ENCODE measurements at places on chromosomes 1 and 21.

- DNase-seq: no peak
Observed at GRCh38 chr1:209208648-209209047, 374.9 kb upstream of the CAMK1G start.

DNA sequence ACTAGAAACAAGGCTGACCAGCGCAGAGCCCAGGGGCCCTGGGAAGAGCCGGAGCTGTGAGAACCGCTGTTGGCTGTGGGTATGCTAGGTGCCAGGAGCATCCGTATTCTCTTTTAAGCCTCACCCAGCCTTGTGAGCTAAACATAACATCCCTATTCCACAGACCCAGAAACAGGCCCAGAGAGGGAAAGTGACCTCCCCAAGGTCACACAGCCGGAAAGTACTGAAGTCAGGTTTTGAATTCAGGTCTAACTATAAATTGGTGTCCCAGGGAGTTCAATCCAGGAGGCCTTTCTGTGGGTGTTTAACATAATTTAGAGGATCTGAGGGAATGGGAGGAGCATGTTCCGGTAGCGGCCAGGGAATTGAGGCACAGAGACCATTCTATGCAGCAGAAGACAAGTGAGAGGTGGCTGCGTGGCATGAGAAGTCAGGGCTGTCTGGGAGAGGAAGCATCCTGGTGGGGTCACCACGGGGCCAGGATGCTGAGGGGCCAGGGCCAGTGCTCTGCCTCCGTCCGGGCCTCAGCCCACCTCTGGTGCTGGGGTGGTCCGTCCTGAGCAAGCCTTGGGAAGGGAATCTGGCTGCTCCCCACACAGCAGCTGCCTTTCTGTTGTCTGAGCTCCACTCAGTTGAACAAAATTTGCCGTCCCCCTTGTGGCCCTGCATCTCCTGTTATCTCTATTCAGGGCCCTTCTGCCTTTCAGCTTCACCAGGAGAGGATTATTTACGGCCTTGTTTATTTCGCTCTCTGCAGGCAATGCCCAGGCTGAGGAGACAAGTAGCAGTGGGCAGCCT is 338.8 kb upstream of the VAMP3 start:
- DNase-seq: no peak

DNA sequence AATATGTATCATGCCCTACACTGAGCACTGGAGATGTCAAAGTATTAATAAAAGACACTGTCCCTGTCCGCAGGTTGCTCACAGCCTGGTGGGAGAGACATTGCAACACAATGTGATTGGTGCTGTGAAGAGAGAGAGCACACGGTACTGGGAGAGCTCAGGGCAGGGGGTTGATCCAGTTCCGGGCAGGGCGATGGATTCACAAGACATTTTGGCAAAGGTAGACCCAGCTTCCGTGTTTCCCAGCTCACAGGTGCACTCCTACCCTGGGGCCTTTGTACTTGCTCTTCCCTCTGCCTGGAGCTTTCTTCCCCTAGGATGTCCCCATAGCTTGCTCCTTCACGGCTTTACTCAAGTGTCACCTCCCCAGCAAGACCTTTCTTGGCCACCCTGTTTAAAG is 1.4 kb downstream of the PLA2G5 start:
- no peak for DNase-seq

DNA sequence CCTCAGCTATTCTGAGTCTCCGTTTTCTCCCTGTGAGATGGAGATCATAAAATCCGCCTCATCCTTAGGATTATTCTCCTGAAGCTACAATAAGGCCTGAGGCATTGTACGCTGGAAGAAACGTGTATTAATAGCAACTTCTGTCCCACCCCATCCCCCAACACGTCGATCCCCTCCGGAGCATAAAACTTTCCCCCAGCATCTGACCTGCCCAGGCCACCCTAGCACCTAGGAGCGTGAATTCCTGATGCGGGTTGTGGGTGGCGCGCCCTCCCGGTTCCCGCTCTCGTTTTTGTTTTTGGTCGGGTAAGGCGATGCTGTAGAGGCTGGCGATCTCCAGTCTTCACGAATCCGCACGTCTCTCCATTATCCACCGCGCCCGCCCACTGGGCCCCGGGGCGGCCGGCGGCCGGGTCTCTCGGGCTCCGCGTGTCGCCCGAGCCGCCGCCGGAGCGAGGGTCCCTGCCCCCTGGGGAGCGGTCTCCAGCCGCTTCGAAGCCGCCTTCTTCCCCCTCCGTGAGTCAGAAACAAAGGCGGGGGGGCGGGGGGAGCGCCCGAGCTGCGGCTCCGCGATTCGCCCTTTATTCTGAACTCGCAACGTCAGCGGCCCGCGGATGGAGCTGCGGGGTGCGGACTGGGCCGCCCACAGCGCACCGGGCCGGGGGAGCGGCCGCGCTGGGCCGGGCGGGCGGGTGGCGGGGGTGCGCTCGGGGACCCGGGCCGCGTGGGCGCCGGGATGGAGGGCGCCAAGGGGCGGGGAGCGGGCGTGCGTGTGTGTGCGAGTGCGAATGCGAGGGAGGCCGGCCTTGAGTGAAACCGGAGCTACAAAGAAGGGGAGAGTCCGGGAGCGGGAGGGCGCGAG is at the start of gene PLEKHO1:
Gene PLEKHO1, plus strand, starts transcription at position 646 of the 862 bp plus-strand sequence. CDS start 342 bp downstream, outside the sequence.
- no peak for DNase-seq

GRCh38 chr1:15696956-15697521 is 12.9 kb downstream of the PLEKHM2 start:
- DNase-seq: no peak

- DNase-seq: no peak
Observed at GRCh38 chr1:64543831-64544230, 73.9 kb downstream of the CACHD1 start.

GRCh38 chr21:46661211-46661625 is 25.7 kb downstream of the PRMT2 start:
- no peak for DNase-seq

GRCh38 chr1:203558064-203558760 is 64.3 kb downstream of the OPTC start:
- DNase-seq: no peak

DNA sequence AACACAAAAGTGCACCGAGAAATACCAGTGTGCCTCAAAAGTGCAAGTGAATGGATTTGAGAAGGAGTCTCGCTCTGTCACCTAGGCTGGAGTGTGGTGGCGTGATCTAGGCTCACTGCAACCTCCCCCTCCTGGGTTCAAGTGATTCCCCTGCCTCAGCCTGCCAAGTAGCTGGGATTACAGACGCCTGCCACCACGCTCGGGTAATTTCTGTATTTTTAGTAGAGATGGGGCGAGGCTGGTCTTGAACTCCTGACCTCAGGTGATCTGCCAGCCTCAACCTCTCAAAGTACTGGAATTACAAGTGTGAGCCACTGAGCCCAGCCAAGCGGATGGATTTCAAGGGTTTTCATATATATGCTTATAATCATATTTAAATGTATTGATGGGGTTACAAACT is 35.8 kb downstream of the PRRX1 start:
- DNase-seq: no peak

- no peak for DNase-seq
Observed at GRCh38 chr1:211932933-211933254, 102.3 kb upstream of the LPGAT1 start.

DNA sequence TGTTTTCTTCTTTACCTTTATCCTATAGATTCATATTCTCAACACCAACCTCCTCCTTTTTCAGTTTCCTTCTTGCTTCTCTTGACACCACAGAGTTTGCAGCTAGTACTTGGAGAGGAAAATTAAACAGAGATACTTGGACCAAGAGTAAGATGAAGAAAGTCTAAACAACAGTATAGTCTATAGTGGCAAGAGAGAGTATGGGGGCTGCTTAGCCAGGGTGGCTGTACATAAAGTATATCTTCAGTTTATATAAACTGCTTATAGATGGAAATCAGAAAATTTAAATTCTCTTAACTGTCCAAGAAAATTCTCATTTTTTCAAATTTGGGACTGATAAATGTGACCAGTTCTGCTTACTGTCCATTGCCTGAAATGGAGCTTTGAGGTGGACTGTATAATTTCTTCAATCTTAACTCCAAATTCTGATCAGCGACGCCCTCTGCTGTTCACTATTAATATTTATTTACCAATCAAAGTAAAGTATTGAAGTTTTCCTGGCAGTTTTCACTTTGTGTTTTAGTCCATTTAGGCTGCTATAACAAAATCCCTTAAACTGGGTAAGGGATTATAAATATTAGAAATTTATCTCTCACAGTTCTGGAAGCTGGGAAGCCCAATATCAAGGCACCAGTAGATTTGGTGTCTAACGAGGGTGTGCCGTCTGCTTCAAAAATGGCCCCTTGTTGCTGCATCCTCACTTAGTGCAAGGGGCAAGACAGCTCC is 14.8 kb upstream of the METTL18 start:
- no peak for DNase-seq

- no peak for DNase-seq
Observed at GRCh38 chr1:223189525-223189902, 46.5 kb upstream of the TLR5 start.

- no peak for DNase-seq
Observed at GRCh38 chr21:35485364-35485763, 436.3 kb upstream of the RUNX1 start.

GRCh38 chr1:6093071-6093470 is 47.4 kb downstream of the KCNAB2 start:
- no peak for DNase-seq

DNA sequence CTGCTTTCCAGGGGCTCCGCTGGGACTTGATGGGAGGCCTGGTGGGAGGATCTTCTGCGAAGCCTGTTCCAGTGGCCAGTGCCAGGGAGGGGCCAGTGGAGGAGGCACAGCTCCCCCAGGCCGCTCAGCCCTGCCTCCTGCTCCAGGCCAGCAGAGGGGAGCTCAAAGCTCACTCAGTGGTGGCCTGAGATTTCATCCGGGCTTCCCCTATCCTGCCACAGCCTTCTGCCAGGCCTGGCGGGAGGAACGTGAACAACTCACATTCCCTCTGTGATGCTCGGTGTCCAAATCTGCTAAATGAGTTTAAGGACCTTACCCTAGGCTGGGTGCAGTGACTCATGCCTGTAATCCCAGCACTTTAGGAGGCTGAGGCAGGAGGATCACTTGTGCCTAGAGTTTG is 3.3 kb downstream of the CLCNKB start:
- no peak for DNase-seq

GRCh38 chr1:2801535-2802291 is at the start of gene TTC34:
TTC34 (minus strand) TSS chr1:2801693; CDS start chr1:2800827, 866 bp downstream.
- DNase-seq: no peak

GRCh38 chr1:229027622-229028182 is 243.2 kb upstream of the RAB4A start:
- no peak for DNase-seq

DNA sequence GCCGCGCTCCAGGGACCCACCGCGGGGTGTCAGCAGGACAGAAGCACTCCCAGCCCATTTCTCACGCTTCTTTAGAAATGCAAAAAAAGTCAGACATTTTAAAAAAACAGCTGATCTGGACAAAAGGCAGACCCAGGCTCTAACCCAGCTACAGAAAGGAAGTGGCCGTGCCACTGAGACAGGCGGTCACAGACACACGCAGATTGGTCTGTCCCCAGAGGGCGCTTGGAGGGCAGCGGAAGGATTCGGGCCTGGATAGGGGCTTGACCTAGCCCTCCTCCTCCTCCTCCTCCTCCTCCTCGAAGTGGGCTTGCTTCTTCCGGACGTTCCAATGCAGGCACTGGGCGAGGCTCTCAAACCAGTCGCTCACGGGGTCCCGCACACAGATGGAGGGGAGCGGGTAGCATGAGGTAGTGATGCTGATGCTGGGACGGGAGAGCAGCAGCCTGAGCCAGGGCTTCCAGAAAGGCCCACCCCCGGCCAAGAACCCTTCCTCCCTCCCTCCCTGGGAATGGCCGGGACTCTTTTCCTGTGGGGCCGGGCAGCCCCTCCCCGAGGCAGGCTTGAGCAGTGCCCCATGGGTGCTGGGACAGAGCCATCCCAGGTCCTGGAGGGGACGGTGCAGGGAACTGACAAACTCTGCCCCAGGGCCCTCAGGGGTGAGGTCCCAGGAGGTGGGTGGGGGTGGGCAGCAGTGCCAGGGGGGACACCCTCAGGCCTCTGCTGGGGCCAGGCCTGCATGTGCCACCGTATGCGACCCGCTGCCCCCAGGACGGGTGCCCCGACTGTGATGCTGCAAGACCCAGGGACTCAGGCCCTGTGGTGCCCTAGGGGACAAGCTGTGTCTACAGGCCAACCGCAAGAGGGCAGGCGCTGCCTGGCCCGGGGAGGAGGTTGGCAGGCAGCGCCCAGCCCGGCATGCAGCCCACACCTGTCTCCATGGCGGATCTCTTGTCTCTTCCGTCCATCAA is 25.3 kb downstream of the NADK start:
- no peak for DNase-seq

GRCh38 chr21:35367553-35367952 is 318.5 kb upstream of the RUNX1 start:
- DNase-seq: no peak

- no peak for DNase-seq
Observed at GRCh38 chr1:216005916-216006315, 417.3 kb downstream of the USH2A start.

GRCh38 chr1:76227621-76228020 is 153.1 kb downstream of the ST6GALNAC3 start:
- no peak for DNase-seq
